ENCODE measurements at places on chromosomes 11 and 22.

GRCh38 chr11:119742263-119742861 lies 13.4 kb upstream of the NECTIN1 start:
- DNase-seq, result no peak

DNA sequence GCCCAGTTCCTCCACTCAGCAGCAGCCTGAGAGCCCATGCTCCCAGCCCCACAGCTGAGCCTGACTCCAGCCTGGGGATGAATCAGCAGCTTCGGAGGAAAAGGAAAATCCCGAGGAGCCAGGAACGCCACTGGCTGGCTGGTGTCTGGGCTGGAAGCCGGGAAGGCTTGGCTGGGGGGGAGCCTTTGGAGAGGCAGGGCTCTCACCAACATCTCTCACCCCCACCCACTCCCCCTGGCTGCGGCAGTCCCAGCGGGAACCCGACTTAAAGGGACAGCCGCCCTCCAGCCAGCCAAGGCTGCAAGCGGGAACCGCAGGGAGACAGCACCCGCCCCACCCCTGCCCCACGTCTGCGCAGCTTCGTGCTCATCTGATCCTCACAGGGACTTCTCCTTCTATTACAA lies 28.4 kb downstream of the KIAA0930 start:
- peak; percentile 66 for DNase-seq

DNA sequence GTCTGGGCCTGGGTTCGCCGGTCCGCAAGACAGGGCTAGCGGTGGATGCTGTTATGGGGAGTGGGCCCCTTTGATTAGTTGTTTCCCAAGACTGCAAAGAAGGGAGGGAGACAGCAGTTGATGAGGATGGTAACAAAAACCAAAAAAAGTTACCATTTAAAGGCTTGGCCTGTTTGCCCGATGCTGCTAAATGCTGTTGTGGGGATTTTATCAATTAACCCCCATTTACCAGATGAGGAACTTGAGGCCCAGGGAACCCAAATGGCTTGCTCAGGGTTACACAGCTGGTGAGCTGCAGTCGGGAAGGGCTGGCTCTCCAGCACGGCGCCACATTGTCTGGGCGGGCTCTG lies 3.4 kb downstream of the TRPT1 start:
- DNase-seq, result no peak

- DNase-seq, result no peak
Measured at GRCh38 chr11:112590764-112591163, 330.1 kb upstream of the PLET1 start.

DNA sequence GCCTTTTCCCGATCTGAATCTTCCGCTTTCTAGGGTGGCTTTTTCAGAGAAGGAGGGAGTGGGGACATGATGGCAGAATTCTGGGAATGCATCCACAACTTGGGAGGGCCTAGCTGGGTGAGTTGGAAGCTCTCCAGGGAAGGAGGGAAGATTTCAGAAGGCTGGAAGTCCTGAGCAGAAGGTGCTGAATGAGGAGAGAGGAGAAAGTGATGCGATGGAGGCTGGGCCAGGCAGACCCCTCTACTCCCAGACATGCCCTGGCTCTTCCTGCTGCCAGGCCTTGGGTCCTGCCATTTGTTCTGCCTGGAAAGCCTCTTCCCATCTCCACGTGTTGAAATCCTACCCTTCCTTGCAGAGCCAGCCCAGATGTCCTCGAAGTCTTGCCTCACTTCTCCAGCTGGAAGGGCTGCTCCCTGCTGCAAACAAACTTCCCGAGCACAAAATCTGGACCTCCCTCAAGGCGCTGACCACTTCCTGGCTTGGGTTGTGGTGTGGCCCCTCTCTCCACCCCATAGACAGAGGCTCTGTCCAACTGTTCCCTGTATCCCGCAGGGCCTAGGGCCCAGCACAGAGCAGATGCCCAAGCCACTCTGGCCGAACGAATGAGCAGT lies 16.8 kb downstream of the LRRC32 start:
- no peak for DNase-seq

DNA sequence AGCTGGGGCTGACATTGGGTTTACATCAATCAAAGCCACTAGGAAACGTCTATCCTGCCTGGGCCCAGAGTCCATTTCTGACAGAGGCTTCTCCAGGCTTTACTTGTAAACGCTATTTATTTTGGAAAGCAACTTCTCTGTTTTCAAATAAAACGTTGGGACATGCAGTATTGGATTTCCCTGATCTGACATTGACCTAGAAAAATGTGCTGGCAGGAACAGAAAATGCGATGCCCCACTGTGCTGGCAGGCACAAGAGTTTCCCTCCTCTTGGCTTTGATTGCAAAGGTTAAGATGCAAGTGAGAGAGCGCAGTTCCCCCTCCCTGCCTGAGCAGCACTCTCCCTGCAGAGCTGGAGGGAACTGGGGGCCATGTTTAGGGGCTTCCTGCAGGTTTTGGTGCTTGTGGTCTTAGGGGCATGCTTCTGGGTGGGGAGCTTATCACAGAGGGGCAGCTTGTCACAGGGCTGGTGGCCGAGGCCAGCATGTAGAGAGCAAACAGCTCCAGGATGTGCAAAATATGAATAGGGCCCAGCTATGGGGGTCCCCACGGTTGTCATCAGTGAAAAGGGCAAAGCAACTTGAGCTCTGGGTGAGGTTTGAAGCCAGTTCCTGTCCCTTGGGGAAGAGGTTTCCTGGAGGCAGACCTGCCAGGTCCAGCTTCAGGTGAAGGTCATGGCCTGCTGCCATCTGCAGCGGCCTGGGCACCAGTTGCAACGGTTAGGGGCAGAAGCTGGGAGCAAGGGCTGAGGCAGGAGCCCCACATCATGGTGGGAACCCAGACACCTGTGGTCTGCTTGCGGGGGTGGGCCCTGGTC lies 42.3 kb upstream of the DKK3 start:
- DNase-seq, result no peak

DNA sequence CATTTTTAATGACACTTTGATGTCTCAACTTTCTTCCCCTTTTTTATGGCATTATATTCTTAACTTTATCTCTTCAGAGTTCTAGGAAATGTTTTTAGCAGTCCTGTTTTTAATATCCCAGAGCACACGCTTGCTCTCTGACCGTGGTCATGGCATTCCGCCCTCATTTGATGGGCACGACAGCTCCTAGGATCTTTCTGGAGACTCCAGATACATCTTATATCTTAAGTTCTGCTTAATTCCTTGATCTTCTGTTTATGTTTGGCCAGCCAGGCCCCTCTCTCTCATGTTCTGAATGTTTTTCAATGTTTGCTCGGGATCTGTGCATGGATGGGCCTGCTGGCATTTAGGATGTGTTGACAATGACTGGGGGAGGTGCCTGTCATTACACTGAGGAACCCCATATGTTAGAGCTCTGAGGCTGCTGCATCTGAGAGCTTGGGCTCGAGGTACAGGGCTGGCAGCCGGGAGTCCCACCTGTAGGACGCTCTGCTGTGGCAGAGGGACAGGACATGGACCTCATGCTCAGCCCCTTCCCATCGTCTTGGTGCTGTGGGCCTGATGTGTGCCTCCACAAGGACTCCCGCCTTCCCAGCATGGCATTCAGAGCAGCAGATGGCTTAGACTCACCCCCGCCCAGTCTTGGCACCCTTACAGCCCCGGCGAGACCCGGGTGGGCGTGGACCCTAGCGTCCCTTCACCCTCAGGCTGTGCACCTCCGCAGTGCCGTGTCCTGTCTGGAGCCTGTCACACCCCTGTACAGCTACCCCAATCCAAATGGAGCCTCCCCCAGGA lies 75.0 kb downstream of the CDKN1C start:
- DNase-seq, result no peak

DNA sequence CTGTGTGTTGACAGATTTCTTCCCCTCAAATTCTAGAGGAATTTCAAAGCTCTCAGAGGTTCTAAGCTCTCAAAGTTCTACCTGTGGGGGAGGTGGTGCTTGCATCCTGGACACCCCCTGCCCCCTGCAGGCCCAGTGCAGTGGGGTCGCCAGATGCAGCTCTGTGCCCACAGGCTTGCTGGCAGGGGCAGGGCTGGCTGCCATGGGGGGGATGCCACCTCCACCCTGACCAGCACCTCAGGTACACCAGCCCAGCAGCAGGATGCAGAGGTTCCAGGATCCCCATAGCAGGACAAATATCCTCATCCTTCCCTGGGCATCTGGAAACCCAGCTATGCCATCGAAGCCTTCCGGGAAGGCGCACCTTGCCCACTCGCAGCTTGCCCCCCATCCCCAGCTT lies 91.1 kb downstream of the BRD1 start:
- DNase-seq, result no peak

DNA sequence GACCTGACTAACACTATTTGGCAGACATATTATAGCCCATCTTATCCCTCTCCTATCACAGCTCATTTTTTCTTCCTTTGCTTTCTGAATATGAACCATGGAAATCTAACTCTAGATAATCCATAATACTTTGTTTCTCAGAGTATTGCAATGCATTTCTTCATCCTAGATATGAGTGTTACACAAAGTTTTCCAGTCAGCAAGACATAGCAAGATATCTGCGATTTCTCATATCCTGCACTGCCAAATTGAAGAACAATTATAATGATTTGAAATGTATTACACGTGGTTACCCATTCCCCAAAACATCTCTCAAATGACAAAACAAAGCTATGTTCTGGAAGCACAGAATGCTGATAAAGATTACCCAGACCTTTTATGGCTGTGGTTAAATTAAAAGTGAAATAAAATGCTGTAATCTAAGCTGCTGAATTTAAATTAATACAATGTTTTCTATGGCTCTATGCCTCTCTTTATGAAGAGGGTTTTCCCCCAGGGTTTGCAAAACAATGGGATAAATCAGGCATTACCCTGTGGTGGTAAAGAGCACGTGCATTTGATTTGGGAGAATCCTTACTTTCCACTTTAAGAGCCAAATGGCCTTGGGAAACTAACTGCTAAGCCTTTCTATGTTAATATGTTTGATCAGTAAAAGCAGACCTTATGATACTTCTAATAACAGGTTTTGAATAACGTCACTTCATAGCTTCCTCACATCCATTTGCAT lies 1291.0 kb upstream of the CNTN5 start:
- DNase-seq, result no peak

DNA sequence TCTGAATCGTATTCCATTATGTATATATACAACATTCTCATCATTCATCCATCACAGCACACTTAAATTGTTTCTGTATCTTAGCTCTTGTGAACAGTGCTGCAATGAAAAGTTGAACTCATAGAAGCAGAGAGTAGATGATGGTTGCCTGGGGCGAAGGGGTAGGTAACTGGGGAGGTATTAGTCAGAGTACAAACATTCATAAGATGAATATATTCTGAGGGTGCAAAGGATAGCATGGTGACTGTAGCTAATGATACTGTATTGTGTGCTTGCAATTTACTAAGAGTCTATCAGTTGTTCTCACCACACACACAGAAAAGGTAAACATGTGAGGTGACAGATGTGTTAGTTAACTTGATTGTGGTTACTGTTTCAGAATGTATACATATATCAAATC lies 12.6 kb upstream of the RFPL2 start:
- no peak for DNase-seq

- DNase-seq, result no peak
Measured at GRCh38 chr11:102807921-102808320, 10.0 kb upstream of the MMP1 start.
